ENCODE measurements at places on chromosomes 11 and 22. TPM values are rescaled to one million over a fixed set of nuclear protein-coding genes. Genes with fewer than 3 reads are reported as not detected.

- H3K4me1 ChIP-seq, result peaks cover 13% of the 10 kb centered on the region
- H3K27ac ChIP-seq, result no peak overlapping the region
- no peaks in the 10 kb centered on the region for H3K27me3 ChIP-seq
- H3K4me3 ChIP-seq, result no peak overlapping the region
- DNase-seq, result no peak
Observed at GRCh38 chr11:72229925-72230763, 5.6 kb downstream of the INPPL1 start.

Gene AP1B1
- 26.4 TPM for total RNA-seq

GRCh38 chr11:34140149-34140548, 34.7 kb downstream of the NAT10 start:
- no peak overlapping the region for H3K27ac ChIP-seq
- no peak for DNase-seq

Gene OR8D4
- not detected for total RNA-seq

- no peak overlapping the region for H3K4me3 ChIP-seq
- no peaks in the 10 kb centered on the region for H3K36me3 ChIP-seq
- H3K4me1 ChIP-seq, result peaks cover 4% of the 10 kb centered on the region
- no peak for DNase-seq
Observed at GRCh38 chr22:36755316-36755715, 20.6 kb downstream of the IFT27 start.

Gene SYTL2
- 36.7 TPM for total RNA-seq

DNA sequence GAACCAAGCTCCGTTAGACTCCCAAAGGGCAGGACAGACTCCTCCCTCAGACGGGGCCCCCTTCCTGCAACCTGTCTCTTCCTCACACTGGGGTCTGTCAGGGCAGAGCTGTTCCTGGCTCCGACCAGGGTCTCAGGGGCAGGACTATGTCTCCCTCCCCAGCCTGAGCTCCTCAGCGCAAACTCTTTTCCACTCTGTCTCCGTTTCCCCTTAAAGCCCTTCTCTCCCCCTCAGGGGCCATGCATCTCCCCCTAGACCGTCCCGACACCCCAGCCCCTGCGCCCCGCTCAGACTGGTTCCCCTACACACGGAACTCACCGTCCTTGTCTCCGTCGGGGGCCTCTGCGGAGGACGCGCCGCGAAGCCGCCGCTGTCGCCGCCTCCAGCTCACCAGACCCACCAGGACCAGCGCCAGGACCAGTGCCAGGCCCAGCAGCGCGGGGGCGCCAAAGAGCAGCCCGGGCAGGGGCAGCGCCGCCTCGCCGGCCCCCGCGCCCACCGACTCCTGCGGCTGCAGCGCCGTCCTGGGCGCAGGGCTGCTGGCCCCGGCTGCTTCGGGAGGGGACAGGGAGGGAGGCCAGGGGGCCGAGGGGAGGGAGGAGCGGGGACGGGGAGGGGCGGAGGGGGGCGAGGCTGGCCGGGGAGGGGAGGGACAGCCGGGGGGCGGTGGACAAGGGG, 684 bp downstream of the TNFRSF13C start:
- H3K4me1 ChIP-seq, result peaks cover 30% of the 10 kb centered on the region
- peaks cover 9% of the 10 kb centered on the region for H3K27me3 ChIP-seq
- peak; percentile 87 for DNase-seq

- H3K27me3 ChIP-seq, result no peaks in the 10 kb centered on the region
- no peaks in the 10 kb centered on the region for H3K4me1 ChIP-seq
- no peak for DNase-seq
Observed at GRCh38 chr11:27635567-27636037, 64.7 kb downstream of the BDNF start.

GRCh38 chr11:119026970-119027369, 3.7 kb downstream of the SLC37A4 start:
- H3K36me3 ChIP-seq, result peaks cover 54% of the 10 kb centered on the region
- H3K4me1 ChIP-seq, result peaks cover 38% of the 10 kb centered on the region
- H3K27ac ChIP-seq, result no peak overlapping the region

- peaks cover 82% of the 10 kb centered on the region for H3K36me3 ChIP-seq
- H3K4me3 ChIP-seq, result no peak overlapping the region
- H3K4me1 ChIP-seq, result peaks cover 79% of the 10 kb centered on the region
- H3K27ac ChIP-seq, result peak overlapping the region; percentile 63
Observed at GRCh38 chr11:35178873-35179272, 39.9 kb downstream of the CD44 start.

DNA sequence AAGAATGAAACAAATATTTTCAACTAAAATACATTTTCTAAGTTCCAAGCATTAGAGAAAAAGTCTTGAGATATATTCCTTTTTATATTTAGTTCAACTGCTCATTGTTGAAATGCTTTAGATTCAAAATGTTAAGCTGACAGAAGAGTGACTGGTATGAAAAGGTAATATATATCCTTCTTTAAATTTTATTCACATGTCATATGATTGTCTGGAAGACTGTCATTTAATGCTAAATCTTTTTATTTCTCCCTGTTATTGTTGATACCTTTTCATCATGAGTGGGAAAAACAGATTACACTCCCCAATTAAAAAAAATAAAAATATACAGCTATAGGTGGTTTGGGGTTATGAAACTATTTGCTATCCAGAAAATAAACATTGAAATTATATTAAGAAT, 965.4 kb downstream of the JRKL start:
- H3K36me3 ChIP-seq, result no peaks in the 10 kb centered on the region
- no peak overlapping the region for H3K27ac ChIP-seq
- H3K4me1 ChIP-seq, result no peaks in the 10 kb centered on the region

Gene BIK
- 1.6 TPM for total RNA-seq

- H3K27me3 ChIP-seq, result no peaks in the 10 kb centered on the region
- H3K4me3 ChIP-seq, result peak within 1 kb of the TSS; percentile 76
- DNase-seq, result peak; percentile 97
- peaks cover 4% of the 10 kb centered on the region for H3K36me3 ChIP-seq
Observed at GRCh38 chr11:66466225-66467033, at the start of gene PELI3. TSS of gene PELI3 (plus strand) at chr11:66466905. CDS start at chr11:66468129, 1,224 bp downstream.

DNA sequence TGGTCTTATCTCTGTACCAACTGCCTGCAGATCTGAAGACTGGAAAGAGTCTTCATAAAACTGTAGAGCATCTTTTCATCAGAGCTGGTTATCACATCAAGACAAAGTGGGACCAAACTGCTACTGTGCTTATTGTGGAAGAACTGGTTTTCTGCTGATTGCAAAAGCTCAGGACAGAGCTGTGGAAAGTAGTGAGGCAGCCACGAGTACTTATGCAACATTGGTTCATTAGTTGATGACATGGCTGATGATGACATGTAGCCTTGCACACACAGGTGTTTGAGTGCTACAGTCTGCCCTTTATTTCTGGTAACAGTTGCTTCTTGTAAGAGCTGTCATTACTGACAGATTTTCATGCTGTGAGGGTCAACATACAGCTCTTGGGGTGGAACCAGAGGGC, 185.4 kb upstream of the GUCY1A2 start:
- H3K36me3 ChIP-seq, result no peaks in the 10 kb centered on the region
- DNase-seq, result no peak
- no peaks in the 10 kb centered on the region for H3K4me1 ChIP-seq
- H3K27me3 ChIP-seq, result no peaks in the 10 kb centered on the region
- H3K27ac ChIP-seq, result no peak overlapping the region

DNA sequence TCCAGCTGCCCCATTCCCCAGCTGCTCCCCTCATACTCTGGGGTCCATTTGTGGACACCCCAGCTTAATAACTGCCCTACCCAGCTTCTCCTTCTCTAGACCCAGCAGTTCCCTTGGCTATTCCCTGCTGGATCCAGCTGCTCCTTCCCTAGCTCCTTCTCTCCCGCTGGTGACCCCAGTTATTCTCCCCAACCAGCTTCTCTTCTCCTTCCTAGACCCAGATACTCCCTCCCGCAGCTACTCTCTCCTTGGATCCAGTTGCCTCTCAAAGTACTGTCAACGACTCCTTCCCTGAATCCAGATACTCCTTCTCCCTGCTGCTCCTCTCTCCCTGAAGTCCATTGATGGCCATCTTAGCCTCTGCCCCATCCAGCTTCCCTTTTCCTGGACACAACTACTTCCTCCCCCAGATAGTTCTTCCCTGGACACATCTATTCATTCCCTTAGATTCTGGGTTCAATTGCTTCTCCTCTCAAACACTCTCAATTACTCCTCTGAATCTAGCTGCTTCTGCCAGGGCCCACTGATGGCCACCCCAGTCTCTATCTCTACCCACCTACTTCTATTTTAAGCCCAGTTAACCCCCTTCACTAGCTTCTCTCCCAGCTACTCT, 11.6 kb downstream of the SELENOM start:
- no peak overlapping the region for H3K4me3 ChIP-seq
- H3K27ac ChIP-seq, result no peak overlapping the region
- no peak for DNase-seq
- H3K27me3 ChIP-seq, result no peaks in the 10 kb centered on the region
- no peaks in the 10 kb centered on the region for H3K36me3 ChIP-seq
- H3K4me1 ChIP-seq, result no peaks in the 10 kb centered on the region

GRCh38 chr11:112013497-112014164, 11.6 kb upstream of the DLAT start:
- no peak for DNase-seq
- H3K27ac ChIP-seq, result no peak overlapping the region
- no peaks in the 10 kb centered on the region for H3K27me3 ChIP-seq
- no peaks in the 10 kb centered on the region for H3K36me3 ChIP-seq

DNA sequence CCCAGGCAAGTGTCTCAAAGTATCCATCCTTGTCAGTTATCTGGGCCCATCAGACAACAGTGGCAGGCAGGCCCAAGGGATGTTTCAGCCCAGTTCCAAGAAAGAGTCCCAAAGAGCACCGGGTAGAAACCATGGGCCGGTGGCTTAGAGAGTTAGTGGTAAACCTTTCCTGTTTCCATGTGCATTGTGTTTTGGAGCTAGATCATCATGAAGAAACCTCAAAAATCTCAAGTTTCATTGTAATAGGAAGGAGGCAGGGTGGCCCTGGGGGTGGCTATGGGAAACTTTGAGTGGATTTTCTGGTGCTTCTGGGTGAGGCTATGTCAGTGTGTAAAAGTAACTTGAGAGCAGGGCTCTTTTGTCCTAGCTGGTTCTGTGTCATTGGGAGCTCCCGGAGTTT, 68.1 kb downstream of the UBASH3B start:
- H3K4me1 ChIP-seq, result peaks cover 69% of the 10 kb centered on the region
- DNase-seq, result no peak
- no peak overlapping the region for H3K27ac ChIP-seq
- no peak overlapping the region for H3K4me3 ChIP-seq
- H3K27me3 ChIP-seq, result no peaks in the 10 kb centered on the region

DNA sequence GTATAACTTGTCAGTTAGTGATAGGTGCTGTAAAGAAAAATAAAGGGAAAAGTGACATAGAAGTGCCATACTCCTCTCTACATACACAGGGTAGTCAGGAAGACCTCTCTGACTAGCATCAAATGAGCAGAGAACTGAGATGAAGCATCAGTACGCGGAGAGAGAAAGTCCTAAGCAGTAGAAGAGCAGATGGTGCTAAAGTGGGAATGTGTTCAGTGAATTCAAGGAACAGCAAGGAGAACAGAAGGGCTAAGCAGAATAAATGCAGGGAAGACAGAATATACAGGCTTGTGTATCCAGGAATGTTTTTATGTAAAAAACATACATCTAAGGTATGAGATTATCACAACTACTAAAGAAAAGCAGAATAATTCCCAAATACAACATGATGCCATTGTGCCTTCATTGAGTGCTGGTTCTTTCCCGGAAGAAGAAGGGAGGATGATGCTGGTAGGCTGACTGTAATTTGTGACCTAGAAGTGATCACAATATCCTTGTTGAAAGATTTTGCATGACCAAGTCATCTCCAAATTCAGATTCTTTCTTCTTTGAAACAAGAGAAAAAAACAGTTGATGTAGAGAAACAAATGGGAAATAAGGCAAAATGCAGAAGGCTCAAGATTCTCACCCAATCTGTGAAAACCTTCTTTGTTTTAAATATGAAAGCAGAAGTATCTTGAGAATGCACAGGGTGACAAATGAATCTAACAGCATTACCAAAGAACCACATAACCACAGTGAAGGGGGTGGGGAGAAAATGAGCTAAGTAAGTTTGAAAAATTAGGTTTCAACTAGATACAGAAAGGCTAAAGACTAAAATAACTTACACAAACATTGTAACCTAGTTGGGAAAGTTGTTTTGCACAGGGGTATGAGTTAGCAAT, 20.5 kb downstream of the MRE11 start:
- no peak overlapping the region for H3K27ac ChIP-seq
- no peak overlapping the region for H3K4me3 ChIP-seq
- no peaks in the 10 kb centered on the region for H3K4me1 ChIP-seq
- no peaks in the 10 kb centered on the region for H3K27me3 ChIP-seq
- DNase-seq, result peak; percentile 35

- H3K4me1 ChIP-seq, result peaks cover 22% of the 10 kb centered on the region
- H3K27me3 ChIP-seq, result no peaks in the 10 kb centered on the region
- H3K27ac ChIP-seq, result no peak overlapping the region
Observed at GRCh38 chr11:68342459-68343158, 30.2 kb downstream of the LRP5 start.

Gene OR52A1
- total RNA-seq, result not detected

Gene UPB1
- 2.7 TPM for total RNA-seq

Gene WBP2NL
- 1.7 TPM for total RNA-seq

Gene SCN3B
- total RNA-seq, result not detected

Gene PRG3
- total RNA-seq, result not detected

DNA sequence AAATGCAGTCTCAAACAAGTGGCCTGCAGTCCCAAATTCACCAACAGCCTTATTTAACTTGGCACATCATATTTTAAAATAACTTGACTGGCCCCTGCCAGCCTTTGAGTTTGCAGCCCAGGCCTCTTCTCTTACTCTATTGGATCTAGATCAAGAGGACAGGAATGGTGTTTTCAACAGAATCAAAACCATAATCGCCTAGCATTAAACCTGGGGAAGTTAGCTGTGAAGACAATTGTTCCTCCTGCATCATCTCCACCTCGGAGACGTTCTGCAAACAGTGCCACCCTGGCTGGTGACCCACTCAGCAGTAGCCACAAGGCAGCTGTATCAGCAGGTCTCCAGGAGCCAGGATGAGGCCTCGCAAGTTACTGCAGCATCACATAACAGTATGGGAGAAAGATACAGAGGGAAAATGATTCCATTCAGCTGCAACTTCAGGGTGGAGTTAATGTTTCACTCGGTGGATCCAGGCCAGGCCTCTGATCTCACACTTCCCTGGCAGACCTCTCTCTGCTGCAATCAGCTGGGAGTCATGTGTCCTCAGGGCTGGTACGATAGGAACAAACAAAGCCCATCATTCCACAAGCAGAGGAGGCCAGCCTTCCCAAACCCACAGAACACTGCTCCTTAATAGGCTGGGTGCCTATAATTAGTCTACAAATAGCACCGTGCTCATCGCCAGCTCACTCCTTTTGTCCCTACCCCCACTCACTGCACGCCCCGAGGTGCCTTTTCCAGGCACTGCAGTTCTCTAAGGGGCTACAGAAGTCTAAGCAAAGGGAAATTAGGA, 18.6 kb upstream of the SCN2B start:
- H3K4me3 ChIP-seq, result no peak overlapping the region
- no peaks in the 10 kb centered on the region for H3K27me3 ChIP-seq
- H3K4me1 ChIP-seq, result peaks cover 10% of the 10 kb centered on the region
- H3K27ac ChIP-seq, result no peak overlapping the region
